GM18507 (cell line): ENCODE measurements at places on chromosomes 5 and 9.

GRCh38 chr9:111891910-111892499 lies 4.6 kb upstream of the UGCG start:
- DNase-seq: no peak

GRCh38 chr9:97064176-97064575 lies 25.2 kb upstream of the CTSV start:
- DNase-seq: no peak

GRCh38 chr5:68648944-68649857 lies 433.6 kb downstream of the PIK3R1 start:
- DNase-seq: no peak

GRCh38 chr5:39411061-39411460 lies 13.7 kb downstream of the DAB2 start:
- DNase-seq: no peak

GRCh38 chr9:114787214-114787613 lies 18.6 kb downstream of the TNFSF15 start:
- DNase-seq: no peak

- DNase-seq: no peak
These were observed 99.4 kb downstream of the MTREX start for GRCh38 chr5:55407059-55407684.

DNA sequence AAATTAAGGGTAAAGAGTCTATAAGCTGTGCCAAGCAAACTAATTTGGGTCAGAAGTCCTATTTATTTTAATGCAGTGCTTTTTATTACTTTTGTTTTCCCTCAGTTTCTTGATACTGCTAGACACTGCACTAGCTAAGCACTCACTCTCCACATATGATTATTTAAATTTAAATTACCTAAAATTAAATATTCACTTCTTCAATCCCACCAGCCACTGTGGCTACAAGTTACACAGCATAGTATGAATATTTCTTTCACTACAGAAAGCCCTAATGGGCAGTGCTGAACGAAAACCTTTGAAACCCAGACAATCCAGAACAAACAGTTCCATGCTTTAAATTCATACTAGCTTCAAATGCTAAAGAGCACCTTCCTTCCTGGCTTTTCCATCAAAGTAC lies 23.6 kb downstream of the ABHD17B start:
- DNase-seq: no peak

GRCh38 chr9:134347996-134348395 lies 21.7 kb downstream of the RXRA start:
- no peak for DNase-seq

DNA sequence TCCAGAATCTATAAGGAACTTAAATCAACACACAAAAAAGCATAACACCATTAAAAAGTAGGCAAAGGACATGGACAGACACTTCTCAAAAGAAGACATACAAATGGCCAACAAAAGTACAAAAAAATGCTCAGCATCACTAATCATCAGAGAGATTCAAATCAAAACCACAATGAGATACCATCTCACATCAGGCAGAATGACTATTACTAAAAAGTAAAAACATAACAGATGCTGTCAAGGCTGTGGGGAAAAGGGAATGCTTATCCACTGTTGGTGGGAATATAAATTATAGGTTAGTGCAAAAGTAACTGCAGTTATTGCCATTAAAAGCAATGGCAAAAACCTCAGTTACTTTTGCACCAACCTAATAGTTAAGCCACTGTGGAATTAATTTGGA lies 32.2 kb upstream of the SPATA31D4 start:
- DNase-seq: no peak

DNA sequence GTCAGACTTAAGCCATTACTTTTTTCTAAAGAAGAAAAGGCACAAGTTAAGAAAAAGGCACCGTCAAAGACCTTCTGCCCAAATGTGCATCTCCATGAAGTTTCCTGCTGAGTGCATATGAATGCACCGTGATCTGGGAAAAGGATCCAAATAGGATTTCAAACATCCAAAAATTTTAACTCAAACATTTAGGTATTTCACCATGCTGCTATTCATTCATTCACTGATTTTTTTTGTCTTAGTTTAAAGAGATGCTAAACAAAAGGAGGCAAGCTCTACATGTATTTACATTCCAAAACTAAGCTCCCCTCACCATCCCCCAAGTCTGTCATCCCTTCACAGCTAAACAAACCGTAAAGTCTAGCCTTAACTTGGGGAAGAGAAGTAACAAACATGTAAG lies 291.9 kb downstream of the ARL15 start:
- no peak for DNase-seq

DNA sequence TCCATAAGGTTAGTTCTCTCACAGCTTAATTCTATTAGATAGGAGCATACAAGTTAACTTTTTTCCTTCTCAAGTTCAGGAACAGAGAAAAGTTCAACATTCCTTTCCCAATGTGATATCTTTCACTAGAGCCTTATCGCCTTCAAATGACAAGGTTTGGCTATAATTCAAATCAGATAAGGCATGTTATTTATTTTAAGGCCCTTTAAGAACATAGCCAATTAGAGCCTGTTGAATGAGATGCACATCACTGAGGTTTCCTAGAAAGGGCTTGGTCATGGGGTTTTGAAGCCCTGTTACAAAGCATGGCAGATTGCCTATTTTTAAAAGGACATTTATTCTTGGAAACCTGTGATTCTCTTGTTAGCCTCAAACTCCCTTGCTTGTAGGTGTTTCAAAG lies 123.4 kb downstream of the BASP1 start:
- DNase-seq: no peak

- DNase-seq: no peak
These were observed 475.2 kb upstream of the BRINP1 start for GRCh38 chr9:119844431-119844830.

- DNase-seq: no peak
These were observed 160.9 kb downstream of the GIN1 start for GRCh38 chr5:102959055-102959454.

GRCh38 chr5:153543959-153544470 lies 53.5 kb downstream of the GRIA1 start:
- DNase-seq: no peak

- no peak for DNase-seq
These were observed 187.7 kb downstream of the CDK5RAP2 start for GRCh38 chr9:120392245-120392644.

DNA sequence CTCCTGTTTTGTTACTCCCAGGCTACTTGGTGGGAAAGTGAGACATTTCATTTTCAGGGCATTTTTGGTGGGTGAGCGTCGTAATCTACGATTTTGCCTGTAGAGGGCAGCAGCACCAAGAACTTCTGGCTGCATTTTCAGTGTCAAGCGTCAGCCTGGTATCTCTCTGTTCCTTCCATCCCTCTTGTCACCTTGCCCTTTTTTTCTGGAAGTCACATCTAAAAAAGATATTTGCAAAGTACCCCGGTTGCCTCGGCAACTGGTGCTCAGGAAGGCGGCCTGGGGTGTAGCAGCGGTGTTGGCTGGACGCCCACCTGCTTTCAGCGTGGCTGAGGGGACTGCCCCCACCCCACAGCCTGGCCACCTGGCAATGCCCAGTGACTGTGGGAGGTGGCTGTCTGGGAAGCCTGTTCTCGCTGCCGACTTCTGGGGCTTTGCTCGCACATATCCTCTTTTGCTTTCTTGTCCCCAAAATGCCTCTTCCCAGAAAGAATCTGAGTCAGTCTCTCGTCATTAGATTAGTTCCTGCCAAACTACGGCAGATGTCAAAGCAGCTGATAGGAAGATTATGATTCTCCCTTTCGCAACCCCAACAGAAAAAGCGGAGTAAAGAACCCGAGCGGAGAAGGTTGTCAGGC lies 84.5 kb downstream of the ACER2 start:
- peak; percentile 26 for DNase-seq

- no peak for DNase-seq
These were observed 12.1 kb upstream of the ISOC1 start for GRCh38 chr5:129082225-129083136.

- DNase-seq: no peak
These were observed 33.9 kb downstream of the PNPLA7 start for GRCh38 chr9:137516144-137516917.

DNA sequence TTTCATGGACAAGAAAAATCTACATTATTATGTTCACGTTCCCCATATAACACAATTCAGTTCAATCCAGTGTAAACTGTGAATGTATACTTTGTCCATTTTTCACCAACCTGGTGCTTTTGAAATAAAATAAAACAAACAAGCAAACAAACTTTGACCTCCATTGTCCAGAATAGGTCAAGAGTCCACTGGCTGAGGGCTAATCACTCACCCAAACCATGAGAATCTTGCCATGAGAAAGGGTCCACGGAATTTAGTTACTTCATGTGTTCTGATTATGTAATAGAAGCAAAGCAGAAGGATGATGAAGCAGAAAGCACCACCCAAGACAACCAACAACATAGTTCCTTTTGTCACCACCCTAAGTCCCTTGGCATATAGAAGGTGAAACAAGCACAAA lies 28.7 kb downstream of the DIAPH1 start:
- DNase-seq: no peak

GRCh38 chr9:68672215-68672614 lies 32.8 kb upstream of the PIP5K1B start:
- DNase-seq: no peak

DNA sequence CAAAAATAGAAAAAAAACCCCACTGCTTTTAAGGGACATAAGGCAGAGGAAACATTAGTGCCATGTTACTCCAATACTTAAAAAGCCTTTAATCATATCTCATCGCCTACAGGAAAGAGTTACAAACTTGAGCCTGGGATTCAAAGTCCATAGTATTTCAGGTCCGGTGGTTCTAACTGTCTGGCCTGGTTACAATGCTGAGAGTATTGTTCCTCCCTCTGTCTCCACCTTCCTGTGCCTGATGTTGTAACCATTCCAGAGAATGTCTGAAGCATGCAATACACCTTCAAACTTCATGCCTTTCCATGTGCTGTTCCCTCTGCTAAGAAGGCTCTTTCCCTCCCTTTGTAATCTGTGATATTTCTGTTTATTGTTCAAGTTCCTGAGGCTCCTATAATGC lies 41.6 kb upstream of the SLC36A2 start:
- DNase-seq: no peak

- DNase-seq: no peak
These were observed 23.0 kb downstream of the RIGI start for GRCh38 chr9:32503008-32503407.

DNA sequence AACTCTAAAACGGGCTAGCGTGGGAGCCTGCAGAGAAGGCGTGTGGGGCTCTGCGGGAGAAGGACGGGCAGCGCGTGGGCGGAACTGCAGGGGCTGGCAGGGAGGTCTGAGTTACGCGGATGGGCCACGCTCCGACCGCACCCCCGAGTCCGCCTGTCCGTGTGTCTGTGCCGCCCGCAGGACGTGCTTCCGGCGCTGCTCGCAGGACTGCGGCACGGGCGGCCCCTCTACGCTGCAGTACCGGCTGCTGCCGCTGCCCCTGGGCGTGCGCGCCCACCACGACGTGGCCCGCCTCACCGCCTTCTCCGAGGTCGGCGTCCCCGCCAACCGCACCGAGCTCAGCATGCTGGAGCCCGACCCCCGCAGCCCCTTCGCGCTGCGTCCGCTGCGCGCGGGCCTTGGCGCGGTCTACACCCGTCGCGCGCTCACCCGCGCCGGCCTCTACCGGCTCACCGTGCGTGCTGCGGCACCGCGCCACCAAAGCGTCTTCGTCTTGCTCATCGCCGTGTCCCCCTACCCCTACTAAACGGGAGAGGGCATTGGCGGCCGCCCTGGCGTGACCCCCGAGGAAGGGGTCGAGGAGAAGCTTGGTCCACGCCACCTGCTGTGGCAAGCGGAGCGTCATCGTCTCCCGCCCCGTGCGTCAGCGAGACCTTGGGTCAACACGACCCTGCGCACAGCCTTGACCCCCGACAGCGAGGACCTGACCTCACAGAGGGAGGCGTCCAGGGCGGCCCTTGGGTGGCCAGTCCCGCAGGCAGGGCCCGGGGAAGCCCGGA lies 11.4 kb upstream of the ASS1 start:
- DNase-seq: no peak

- DNase-seq: no peak
These were observed 250.5 kb upstream of the PDE4D start for GRCh38 chr5:60143942-60144549.

GRCh38 chr5:133761632-133762031 lies 149.3 kb upstream of the FSTL4 start:
- DNase-seq: no peak

- DNase-seq: no peak
These were observed 14.4 kb downstream of the SIT1 start for GRCh38 chr9:35636135-35636876.

DNA sequence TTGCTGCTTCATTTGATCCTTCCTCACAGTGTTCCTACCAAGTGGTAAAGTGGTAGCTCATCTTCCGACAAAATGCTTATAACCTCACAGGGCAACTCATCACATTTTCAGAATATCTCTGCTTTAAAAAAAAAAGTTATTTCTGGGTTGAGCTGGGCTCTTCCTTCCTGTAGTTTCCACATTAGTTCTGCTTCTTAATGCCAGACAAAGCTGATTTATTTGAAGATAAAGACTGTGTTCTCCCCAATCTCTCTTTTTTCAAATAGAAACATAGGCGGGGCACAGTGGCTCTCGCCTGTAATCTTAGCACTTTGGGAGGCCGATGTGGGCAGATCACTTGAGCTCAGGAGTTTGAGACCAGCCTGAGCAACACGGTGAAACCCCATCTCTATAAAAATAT lies 273.1 kb downstream of the ACTL7B start:
- no peak for DNase-seq

- no peak for DNase-seq
These were observed 216.0 kb downstream of the ADAMTSL1 start for GRCh38 chr9:18689921-18690320.

DNA sequence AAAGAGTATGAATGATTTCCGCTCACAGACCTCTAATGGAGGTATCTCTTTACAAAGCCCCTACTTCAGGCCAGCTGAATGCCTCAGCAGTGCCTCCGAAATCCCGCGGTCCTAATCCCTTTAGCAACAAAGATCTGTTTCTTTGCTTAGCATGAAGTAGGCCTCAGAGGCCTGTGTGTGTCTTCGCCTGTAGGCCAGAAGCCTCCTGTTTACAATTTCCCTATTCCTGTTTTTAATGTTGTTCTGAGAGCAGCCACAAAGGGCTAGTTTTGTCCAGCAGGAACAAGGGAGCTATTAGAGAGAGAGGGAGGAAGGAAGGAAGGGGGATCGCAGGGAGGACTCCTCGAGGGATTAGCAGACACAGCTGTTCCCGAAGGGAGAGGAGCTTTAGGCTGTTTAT lies 166.4 kb upstream of the SPRY4 start:
- no peak for DNase-seq

DNA sequence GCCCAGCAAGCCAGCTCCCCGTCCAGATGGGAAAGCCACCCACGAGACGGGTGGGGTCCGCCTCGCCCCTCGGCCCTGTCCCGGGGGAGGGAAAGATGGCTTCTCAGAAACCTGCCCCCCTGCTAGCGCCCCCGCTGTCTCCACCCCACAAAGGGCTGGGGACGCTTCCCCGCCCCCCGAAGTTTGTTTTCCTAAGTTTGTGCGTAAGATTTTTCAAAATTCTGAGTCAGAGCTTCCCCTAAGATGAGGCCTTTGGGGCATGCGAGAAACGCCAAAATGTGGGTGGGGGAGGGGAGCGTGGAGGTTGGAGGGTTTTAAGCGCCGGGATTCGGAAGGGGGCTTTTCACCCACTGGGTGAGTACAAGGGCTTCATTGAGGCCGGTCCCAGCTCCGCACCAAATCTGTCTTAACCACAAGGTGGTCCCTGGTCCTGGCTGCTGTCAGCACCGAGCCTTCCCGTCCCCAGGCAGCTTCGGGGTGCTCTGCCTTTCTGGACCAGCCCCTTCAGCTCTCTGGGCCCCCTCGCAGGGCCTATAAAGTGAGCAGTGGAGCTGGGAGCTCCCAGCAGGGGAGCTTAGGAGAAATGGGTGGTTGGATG lies 32.3 kb downstream of the PRRX2 start:
- DNase-seq: no peak

- no peak for DNase-seq
These were observed 86.7 kb upstream of the PCA3 start for GRCh38 chr9:76677481-76678055.

GRCh38 chr5:96324708-96325107 lies 108.3 kb downstream of the PCSK1 start:
- no peak for DNase-seq
